CD4-positive, alpha-beta T cell treated with Interleukin-15 for 4 hours (primary cell): ENCODE measurements at places on chromosomes 1 and 21.

DNA sequence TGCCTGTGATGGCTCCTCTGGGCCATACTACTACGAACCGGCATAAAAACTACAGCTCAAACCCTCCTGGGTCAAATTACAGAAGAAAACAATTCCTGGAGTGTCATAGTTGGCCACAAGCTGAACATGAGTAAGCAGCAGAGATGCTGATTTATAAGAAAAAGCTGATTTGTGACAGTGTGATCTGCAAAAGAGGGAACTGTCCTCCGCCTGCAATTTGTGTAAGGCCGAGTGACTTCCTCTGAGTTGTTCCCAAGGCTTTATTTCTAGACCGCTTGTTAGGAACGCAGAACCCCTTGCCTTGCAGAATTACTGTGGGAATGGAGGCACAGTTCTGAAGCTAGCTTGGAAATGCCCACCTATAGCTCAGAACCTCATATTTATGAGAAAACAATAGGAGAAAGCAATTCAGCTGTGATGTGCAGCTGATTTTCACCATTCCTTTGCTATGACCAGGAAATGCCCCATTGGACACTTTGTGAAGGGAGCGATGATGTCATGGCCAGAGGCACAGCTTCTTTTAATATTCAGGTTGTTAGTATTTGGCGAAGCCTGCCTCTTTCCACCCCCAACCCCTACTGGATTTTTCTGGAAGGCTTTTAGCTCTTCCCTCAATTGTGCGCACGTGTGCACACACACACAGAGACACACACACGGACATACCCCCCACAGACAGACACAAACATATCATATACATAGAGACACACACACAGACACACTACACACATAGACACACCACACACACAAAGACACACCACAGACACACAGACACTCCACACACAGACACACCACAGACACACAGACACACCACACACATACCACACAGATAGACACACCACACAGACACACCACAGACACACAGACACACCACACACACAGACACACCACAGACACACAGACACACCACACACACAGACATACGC lies 47.6 kb downstream of the IER5 start:
- no peak for DNase-seq

DNA sequence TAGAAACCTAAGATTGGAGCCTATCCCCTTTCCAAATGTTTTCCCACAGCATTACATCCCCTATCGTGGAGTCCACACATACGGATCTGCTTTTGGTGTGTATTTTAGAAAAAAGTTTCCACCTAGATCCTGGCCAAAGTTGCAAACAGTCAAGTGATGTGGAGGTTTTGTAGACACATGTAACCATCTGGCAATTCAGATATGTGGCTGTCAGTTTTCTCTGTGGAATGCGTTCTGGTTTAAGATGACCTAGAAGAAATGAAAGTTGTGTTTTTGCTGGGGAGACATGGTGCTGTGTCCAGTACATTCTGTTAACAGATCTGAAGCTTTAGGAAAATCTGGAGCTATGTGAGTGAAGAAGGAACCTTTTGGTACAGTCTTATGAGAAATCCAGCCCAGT lies 14.8 kb downstream of the RNF220 start:
- DNase-seq: no peak

DNA sequence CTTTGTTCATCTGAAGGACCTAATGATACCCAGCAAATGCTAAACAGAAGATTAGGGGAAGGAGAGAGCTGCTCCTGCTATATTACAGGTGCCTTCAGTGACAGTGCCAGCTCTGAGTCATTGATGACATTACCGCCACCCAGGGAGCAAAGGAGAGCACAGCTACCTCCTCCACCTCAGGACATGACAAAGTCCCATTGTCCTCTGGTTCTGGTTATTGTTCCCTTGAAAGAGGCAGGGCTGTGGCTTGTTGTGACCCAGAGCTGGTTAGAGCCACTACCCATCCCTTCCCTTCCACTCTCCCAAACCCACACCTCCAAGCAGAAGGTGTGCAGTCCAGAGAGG lies 363.5 kb upstream of the DUSP10 start:
- no peak for DNase-seq

DNA sequence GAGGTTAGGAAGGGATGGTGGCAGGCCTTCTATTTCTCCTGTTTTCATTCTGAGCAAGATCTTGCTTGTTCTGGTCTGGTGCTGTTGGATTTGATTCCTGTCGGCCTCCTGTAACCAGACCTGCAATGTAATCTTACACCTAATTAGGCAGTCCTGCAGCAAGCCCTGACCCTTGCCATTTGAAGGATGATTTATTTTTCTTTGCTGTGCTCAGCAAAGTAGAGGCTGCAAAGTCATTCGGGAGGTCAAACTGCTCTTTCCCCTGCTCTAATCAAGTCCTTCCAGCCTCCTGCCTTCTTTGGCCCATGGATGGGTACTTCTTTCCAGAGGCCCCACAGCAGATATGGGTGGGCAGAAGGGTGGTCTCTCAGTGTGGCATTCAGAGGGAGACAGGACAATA lies 417.7 kb upstream of the USP24 start:
- no peak for DNase-seq

- no peak for DNase-seq
These were observed 18.3 kb downstream of the DEGS1 start for GRCh38 chr1:224201383-224201782.
